ENCODE measurements at places on chromosomes 4 and X.

- DNase-seq = no peak
Observed at GRCh38 chr4:132587626-132588025, 561.5 kb upstream of the PCDH10 start.

DNA sequence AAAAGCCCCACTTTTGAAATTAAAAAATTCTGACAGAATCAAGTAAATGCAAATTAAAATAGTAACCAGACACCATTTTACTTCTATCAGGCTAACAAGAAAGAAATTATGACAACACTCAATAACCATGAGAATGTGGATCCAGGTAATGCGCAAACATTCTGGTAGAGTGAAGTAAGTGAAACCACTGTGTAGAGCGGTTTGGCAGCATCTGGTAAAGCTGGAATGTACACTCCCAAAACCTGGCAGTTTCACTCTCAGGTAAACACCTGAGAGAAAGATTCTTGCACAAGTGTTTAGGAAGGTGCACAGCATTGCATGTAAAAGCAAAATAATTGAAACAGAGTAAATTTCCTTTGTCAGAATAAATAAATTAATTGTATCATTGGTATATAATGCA, 81.8 kb downstream of the TRIML1 start:
- no peak for DNase-seq

GRCh38 chrX:16745659-16746058, 26.2 kb downstream of the SYAP1 start:
- DNase-seq = no peak

DNA sequence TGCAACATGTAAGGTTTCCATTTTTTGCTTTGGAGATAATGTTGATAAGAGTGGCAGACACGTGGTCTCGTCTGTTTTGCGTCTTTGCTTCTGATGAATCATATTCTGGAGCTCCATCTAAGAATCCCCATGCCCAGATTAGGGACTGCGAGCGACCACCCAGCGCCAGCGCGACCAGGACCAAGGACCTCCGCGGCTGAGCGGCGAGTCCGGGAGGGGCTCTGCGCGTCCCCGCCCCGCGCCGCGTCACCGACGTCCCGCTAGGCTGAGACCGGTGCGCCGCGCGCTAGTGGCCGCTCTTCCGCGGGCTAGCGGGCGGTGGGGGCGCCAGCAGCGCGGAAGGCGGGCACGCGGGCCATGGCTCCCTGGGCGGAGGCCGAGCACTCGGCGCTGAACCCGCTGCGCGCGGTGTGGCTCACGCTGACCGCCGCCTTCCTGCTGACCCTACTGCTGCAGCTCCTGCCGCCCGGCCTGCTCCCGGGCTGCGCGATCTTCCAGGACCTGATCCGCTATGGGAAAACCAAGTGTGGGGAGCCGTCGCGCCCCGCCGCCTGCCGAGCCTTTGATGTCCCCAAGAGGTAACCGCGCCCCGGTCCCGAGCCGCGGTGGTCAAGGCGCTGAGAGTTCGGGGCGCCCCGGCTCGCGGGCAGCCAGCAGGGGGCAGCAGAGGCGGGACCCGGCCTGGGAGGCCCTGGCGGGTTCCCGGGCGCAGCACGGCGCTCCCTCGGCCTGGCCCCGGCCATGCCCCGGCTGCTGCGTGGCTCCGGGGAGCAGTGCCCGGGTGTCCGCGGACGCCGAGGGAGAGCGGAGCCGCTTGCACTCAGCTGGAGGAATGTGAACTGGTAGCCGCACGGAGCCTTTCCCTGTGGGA, at the start of gene SRD5A3:
Gene SRD5A3 (plus strand): TSS at position 263 of the 871 bp plus-strand sequence. CDS start 95 bp downstream, at position 358.
- peak; percentile 64 for DNase-seq

DNA sequence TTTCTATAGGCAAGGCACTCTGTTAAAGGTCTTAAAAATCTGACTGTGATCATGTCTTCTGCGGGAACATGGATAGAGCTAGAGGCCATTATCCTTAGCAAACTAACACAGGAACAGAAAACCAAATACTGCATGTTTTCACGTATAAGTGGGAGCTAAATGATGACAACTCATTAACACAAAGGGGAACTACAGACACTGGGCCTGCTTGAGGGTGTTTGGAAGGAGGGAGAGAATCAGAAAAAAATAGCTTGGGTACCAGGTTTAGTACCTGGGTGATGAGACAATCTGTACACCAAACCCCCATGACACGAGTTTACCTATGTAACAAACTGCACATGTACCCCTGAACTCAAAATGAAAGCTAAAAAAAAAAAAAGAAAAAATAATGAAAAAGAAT, 12.1 kb downstream of the SLC7A11 start:
- DNase-seq = no peak

- no peak for DNase-seq
Observed at GRCh38 chrX:12292996-12293765, 154.9 kb downstream of the FRMPD4 start.

GRCh38 chr4:26131711-26132110, 189.1 kb upstream of the RBPJ start:
- DNase-seq = no peak

GRCh38 chrX:1212532-1212931, at the start of gene CRLF2:
Gene CRLF2, minus strand, starts transcription at chrX:1212649. Its CDS starts 15 bp downstream, at chrX:1212634.
- no peak for DNase-seq

- DNase-seq = no peak
Observed at GRCh38 chr4:144480068-144480467, 165.9 kb upstream of the HHIP start.

DNA sequence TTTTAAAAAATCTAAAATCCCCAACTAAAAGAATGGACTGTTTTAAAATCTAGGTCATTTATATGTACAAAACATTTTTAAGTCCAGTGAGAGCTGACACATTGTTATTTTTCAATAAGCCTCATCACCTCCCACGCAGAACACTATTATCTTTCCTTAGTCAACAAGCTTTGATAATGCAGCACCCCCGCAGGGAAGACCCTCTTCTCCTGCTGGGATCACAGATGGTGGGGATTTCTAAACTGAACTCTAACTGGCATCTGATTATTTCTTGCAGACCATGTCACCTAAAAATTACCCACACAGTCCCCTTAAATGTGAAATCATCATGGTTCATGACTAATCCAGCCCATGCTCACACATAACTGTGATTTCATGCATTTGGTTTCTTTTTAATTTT, 11.6 kb downstream of the SYTL4 start:
- DNase-seq = no peak

DNA sequence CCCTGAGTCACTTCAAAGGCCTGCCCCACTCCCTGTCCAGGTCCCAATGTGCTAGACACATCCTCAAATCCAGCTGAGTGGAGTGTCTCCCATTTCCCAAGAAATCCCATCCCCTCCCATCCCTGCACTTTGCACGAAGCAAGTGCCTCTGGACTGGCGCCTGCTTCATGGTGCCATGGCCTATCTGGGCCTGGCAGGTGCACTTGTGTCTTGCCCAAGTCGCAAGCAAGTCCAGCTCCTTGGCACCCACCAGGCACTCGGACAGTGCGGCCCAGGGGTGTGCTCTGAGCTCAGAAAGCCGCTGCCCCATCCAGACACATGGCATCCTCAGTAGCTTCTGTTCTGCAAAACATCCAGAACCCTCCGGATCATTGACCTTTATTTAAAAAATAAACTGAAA, 97.4 kb downstream of the DCTD start:
- no peak for DNase-seq

DNA sequence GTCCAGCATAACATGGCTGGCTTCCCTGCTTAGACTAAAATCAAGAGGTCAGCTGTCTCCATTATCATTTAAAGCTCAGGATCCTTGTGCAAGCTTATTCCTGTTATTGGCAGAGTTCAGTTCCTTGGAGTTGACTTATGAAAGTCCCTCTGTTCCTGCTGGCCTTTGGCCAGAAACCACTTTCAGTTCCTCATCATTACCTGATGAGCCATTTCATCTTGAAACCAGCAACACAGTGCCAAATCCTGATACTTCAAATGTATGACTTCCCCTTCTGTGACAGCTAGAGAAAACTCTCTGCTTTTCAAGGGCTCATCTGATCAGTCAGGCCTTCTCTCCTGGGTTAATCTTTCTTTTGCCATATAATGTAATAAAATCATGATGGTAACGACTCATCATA, 110.6 kb upstream of the FSTL5 start:
- no peak for DNase-seq

GRCh38 chrX:119482481-119483480, 14.5 kb downstream of the SLC25A5 start:
- DNase-seq = peak; percentile 13

DNA sequence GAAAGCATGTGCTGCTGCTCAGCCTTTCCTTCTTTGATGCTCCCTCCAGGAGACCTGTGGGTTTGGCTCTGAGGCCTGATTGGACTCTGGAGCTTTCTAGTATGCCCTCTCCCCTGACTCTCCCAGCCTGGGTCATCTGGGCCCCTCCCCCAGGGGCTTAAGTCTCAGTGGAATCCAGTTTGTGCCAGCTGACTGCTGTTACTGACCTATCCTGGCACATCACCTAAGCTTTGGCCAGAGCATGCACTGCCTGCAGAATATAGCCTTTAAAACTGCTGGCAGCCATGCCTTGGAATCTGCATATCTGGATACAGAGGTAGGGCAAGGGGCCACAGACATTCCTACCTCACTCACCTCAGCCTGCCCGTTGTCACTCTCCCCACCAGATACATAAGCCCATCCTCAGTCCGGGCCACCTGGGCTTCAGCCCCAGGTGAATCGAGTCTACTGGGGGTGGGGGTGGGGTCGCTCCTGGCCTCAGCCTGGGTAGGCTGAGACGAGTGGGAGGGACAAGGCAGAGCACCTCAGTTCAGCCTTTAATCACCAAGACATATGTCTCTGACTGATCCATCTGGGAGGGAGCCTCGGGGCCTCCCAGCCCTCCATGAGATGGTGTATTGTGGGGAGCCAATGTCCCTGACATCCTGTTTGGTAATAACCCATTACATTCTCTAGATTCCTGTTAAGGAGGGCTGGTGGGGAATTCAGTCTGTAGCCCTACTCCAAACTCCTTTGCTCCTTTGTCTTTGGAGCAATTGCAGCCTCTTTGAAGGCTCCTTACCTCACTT, 61.2 kb downstream of the STARD8 start:
- no peak for DNase-seq

- no peak for DNase-seq
Observed at GRCh38 chr4:140238351-140239056, 84.5 kb upstream of the MAML3 start.

- no peak for DNase-seq
Observed at GRCh38 chrX:68835104-68835442, 6.3 kb downstream of the EFNB1 start.

GRCh38 chrX:41781500-41781899, 57.5 kb downstream of the GPR82 start:
- DNase-seq = no peak

DNA sequence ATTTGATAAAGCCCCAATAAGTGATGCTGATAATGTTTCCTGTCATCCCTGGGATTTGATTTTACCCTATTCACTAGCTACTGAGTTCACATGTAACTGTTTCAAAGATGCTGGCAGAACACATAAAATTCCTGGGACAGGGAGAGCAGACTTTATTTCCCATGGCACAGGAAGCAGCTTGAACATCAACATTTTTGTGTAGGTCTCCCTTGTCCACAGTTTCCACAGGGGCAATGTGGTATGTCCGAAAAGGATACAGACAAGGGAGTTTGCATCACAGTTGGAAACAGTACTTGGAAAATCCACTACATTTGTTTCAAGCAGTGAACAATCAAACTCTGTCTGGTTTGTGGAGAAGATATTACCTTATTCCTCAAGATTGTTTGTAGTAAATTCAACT, 129.2 kb upstream of the KLHL4 start:
- no peak for DNase-seq

DNA sequence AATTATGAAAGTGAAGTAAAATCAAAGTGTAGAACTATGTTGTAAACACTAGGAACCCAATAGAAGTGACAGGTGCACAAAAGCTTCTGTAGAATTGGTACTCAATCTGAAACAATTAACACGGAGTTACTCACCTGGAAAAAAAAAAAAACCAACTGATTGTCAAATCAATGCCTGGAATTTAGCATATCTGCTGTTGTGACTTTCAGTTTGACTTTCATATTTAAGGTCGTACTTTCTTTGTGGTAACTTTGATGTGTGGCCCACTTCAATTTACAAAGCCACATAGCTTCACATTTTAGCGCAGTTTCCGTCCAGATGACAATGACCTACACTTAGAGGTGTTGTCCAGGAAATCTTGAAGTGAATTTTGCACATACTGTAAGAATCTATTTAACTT, 1124.9 kb downstream of the STIM2 start:
- no peak for DNase-seq

DNA sequence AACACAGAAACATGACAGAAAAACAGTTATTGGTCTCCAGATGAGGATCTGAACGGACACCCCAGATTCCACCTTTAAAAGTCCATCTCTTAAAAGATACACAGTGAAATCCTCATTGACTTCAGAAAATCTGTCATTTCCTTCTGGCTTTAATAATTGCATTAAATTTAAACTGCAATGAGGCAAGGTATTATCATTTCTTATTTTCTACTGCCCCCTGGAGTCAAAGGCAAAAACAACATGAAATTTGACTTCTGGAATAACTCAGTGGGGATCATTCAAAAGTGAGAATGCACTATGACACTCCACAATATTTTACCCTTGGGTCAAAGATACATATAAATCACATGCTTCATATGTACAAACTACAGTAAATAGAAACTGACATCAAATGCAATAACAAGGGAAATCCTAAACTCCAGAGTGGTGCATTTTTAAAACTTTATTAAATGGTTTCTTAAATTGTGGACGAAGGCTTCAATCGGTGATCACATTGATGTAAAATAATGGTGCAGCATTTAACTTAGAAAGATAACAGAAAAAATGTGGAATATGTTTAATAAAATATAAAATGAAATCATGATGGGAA, 56.4 kb upstream of the SPANXN1 start:
- DNase-seq = no peak

DNA sequence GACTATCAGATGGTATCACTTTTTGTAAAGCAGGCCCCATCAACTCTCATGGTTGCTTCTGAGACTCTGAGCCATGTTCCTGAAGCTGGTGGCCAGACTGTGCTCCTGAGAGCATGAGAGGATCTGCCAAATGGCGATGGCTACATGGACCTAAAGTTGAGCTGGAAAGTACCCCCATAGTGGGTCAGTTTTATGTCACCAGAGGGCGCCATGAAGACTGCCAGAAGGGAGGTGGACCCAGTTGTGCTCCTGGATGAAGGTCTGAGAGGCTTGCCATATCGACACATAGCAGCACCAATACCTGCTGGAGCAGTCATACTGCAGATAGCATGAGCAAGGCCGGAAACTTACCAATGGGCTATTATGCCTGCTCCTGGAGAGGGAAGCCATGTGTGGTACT, 105.7 kb downstream of the SLITRK2 start:
- DNase-seq = no peak

- no peak for DNase-seq
Observed at GRCh38 chrX:153381684-153382532, 19.2 kb downstream of the PNMA6E start.

- DNase-seq = no peak
Observed at GRCh38 chr4:10413177-10413576, 44.0 kb downstream of the ZNF518B start.

- no peak for DNase-seq
Observed at GRCh38 chrX:69060631-69061408, 104.4 kb downstream of the PJA1 start.

GRCh38 chrX:54807524-54808108, at the start of gene MAGED2:
Gene MAGED2, plus strand, starts transcription at chrX:54807745. Its CDS starts 1,587 bp downstream, at chrX:54809332.
- peak; percentile 18 for DNase-seq

DNA sequence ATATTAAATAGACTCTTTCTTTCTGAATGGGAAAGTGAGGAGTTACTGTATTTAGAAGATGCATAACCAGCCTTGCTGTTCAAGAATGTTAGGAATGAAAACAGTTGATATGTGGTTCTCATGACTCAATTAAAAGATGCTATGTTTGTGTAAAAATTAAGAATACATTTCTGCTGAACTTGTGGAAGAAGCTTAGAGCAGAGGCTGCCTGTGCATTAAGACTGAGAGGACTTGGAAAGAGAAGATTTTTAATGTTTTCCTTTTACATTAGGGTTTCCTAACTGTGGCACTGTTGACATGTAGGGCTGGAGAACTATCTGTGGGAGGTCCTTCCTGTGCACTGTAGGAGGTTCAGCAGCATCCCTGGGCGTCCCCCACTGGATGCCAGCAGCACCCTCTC, 137.7 kb downstream of the GPR143 start:
- DNase-seq = no peak

All from stimulated activated CD4-positive, alpha-beta T cell treated with anti-CD3 and anti-CD28 coated beads, Interleukin-15, amount 100 ng/mL, for 1 hour (primary cell).